IMR-90 (cell line): ENCODE measurements at places on chromosomes 2 and 18. TPM values are rescaled to one million over a fixed set of nuclear protein-coding genes. Genes with fewer than 3 reads are reported as not detected.

GRCh38 chr2:3241971-3242746 lies 135.5 kb downstream of the EIPR1 start:
- no peak overlapping the region for H3K4me3 ChIP-seq
- H3K4me1 ChIP-seq, result no peaks in the 10 kb centered on the region
- H3K27me3 ChIP-seq, result no peaks in the 10 kb centered on the region
- no peak for DNase-seq
- H3K36me3 ChIP-seq, result no peaks in the 10 kb centered on the region

DNA sequence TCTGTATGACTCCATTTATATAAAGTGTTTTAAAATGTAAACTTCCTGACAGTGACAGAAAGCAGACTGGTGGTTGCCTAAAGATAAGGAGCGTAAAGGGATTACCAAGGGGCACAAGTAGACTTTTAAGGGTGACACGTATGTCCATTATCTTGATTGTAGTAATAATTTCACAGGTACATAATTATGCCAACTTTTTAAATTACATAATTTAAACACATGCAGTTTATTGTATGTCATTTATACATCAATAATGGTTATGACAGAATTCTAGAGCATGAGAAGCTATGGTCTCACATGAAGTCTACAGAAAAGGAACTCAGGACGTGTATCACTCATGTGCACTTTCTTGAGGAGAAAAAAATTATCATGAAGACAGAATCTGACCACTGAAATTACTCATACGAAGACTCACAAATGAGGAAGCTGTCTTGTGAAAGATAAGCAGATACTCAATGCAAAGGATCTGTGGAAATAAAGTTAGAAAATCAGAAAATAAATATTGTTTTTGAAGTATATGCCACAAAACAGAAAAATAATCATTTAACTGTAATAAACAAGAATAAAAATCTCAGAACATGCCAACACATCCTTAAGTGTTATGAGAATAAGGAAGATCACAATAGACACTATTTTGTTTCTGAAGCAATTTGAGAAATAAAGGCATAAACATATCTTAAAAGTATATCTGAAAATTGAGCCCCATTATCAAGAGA lies 84.4 kb downstream of the TMEM131 start:
- peaks cover 3% of the 10 kb centered on the region for H3K36me3 ChIP-seq
- no peak overlapping the region for H3K27ac ChIP-seq
- H3K4me1 ChIP-seq, result peaks cover 10% of the 10 kb centered on the region
- H3K27me3 ChIP-seq, result no peaks in the 10 kb centered on the region
- DNase-seq, result peak; percentile 58

DNA sequence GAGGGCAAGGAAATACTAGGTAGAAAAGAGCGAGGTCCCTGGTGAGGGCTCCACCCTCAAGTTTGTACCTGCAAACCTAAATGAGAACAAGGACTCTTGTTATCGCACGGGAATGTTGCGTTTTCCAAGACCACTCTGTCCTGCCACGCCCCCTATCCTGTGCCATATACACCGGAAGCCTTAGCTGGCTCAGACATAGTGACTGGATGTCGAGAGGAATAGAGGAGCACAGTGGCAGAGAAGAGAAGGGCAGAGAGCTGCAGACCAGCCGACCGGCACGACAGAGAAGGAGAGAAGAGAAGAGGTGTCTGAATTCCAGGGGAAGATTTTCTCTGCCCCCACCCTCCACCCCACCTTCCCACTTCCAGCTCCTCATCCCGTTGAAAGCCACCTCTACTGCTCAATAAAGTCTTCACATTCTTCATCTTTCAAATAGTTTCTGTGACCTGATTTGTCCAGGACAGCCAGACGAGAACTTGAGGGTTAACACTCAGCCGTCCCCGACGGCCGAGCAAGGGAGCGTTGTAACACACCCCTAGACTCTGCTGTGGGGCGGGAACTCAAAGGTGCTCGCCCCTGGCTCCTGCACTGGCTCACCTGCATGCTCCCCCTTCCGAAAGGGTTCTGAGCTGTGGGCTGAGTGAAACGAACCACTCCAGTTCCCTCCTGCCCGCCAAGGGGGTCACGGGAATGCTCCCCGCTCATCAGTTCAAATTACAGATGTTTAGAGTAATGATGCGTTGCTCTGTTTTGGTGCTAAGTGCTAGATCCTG lies 24.9 kb upstream of the COL3A1 start:
- DNase-seq, result no peak
- H3K36me3 ChIP-seq, result no peaks in the 10 kb centered on the region
- H3K27ac ChIP-seq, result no peak overlapping the region
- no peak overlapping the region for H3K4me3 ChIP-seq
- no peaks in the 10 kb centered on the region for H3K27me3 ChIP-seq
- no peaks in the 10 kb centered on the region for H3K4me1 ChIP-seq

DNA sequence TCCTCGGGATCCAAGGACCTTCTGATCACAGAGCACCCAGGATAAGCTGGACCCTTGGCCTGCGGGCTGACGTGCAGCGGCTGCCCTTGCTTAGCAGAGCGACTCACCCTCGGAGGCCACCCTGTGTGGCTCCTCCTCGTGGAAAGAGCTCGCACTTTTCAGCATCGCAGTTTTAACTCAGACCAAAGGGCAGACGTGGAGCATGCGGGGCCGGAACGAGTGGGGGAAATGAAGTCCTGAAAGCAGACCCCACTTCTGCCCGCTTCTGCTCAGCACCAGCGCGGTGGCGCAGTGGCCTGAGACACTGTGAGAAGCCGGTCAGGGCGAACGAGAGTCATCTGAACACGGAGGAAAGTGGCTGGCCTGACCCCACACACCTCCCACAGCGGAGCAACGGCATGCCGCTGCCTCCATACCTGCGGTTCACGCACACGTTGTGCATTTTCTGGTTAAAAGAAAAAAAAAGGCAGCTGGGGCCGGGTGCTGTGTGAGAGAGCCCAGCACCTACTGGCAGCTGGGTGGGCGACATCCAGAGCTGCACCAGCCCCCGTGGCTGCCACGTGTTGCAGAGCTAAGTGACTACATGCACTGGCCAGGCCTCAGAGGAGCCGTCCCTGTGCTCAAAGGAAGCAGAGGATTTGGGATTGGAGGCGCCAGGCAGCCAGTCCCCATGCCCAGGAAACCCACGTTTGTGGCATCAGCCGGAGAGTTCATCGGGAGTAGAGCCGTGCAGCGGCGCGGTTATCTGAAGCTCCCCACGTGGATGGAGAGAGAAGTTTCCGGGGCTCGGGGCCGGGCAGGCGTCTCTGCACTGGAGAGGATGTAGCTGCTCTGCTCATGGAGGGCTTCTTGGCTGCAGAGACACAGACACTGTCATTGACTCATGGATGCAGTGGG lies 89.7 kb downstream of the USP40 start:
- no peaks in the 10 kb centered on the region for H3K27me3 ChIP-seq
- no peak for DNase-seq
- H3K4me1 ChIP-seq, result peaks cover 5% of the 10 kb centered on the region
- peaks cover 46% of the 10 kb centered on the region for H3K36me3 ChIP-seq
- H3K27ac ChIP-seq, result no peak overlapping the region

- no peak overlapping the region for H3K4me3 ChIP-seq
- H3K27me3 ChIP-seq, result peaks cover 13% of the 10 kb centered on the region
- no peak overlapping the region for H3K27ac ChIP-seq
- DNase-seq, result peak; percentile 9
- H3K36me3 ChIP-seq, result no peaks in the 10 kb centered on the region
These were observed 87.5 kb upstream of the COPS8 start for GRCh38 chr2:236998236-236998635.

DNA sequence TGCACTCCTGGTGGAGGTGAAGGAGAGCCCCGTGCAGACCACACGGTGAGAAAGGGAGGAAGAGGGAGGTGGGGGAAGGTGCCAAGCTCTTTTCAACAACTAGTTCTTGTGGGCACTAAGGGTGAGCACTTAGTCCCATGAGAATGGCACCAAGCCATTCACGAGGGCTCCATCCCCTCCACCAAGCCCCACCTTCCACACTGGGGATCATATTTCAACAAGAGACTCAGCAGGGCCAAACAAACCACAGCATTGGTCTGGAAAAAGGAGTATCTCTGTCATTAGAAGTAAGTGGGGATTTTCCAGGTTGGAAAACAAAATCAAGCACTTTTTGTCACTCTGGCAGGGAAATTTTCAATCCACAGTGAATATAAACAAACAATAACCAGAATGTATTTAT lies 38.4 kb downstream of the ZAP70 start:
- no peaks in the 10 kb centered on the region for H3K27me3 ChIP-seq
- peak overlapping the region; percentile 5; the same call in 1 of the 2 replicates for H3K27ac ChIP-seq
- H3K4me1 ChIP-seq, result peaks cover 7% of the 10 kb centered on the region; the same call in 1 of the 2 replicates
- no peak overlapping the region for H3K4me3 ChIP-seq

The ANKRD29 gene
- total RNA-seq, result under 0.01 and 0.18 TPM in 2 replicates

The EVA1A gene
- 89.2 and 93.7 TPM in 2 replicates for total RNA-seq

The PSMA8 gene
- not detected in 2 replicates for total RNA-seq

The CCDC141 gene
- under 0.01 TPM in 1 of 2 replicates, not detected in the other for total RNA-seq

The POTEC gene
- not detected in 2 replicates for total RNA-seq
